ENCODE measurements at places on chromosomes 2 and 18.

DNA sequence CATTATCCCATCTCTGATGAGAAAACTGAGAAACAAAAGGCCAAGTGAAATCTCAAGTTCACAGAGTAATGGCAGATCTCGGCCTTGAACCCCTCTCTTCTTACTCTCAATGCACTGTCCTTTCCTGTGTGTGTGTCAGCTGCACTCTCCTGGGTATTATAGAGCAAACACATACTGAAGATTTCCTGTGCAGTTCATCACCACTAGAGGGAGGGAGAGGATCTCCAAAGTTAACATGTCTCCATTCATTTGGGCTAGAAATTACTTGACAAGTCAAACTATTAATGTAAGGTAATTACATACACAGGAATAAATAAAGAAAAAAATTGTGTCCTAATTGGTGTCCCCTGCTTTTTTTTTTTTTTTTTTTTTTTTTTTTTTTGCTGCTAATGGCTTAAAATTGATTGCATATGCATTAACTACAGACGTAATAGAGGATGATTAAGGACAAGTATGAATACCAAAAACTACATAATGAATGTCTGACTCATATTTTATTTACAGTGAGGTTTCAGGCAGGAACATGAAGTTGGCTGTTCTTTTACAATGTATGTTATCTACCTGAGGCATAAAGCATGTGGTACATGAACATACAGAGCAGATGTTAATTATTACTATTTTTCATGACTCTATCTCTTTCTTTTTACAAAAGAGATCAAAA is 269.2 kb downstream of the NYAP2 start:
- DNase-seq: peak; percentile 12

DNA sequence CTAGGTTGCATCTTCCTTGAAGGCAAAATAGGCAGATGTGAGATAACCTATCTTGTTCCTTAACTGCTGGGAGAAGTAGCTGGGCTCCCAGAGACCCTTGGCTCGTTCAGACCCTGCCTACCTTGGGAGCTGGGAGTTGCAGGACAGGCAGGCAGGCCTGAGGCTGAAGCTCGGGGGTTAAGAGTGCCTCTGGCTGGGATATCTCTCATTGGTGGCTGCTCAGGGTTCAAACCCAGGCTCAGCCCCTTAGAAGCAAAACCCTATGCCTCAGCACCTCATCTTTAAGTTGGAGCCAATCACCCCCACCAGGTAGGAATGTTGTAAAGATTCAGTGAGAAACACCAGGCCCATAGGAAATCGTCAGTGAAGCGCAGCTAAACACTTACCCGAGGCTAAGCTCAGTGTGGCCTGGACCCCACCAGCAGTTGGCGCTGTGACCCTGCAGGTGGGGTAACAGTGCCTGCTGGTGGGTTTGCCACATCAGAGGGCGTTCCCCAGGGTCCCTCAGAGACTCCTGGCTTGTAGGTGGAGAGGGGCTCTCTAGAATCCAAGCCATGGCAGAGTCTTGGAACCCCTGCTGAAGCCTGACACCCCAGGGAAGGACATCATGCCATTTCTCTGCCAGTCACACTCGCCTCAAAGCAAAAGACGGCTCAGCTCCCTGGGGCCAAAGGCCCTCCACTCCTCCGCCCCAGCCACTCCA is 54.6 kb upstream of the GPR17 start:
- peak; percentile 82 for DNase-seq

GRCh38 chr18:11862468-11863137 is 11.4 kb downstream of the CHMP1B start:
- no peak for DNase-seq

- DNase-seq: no peak
Observed at GRCh38 chr18:41499345-41499744, 455.7 kb upstream of the PIK3C3 start.

GRCh38 chr18:60007661-60008060 is 107.9 kb downstream of the PMAIP1 start:
- DNase-seq: no peak

DNA sequence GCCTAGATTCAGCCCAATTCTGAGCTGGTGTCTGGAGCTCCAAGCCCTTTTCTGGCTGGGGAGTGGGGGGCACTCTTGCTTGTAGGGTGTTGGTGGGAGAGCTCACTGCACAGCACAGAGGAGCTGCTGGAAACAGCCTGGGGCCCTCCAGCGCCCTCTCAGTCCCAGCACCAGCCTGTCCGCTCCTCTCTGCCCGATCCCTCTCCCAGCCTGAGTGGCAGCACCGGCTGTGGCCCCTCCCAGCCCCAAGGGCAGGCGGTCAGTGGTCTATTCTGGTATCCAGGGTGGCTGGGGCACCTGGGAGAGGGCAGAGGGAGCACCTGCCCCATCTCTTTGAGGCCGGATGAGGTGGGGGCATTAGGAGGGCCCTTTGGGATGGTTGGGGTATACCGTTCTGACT is 13.2 kb upstream of the DES start:
- no peak for DNase-seq

GRCh38 chr2:40746191-40746590 is 294.3 kb upstream of the SLC8A1 start:
- DNase-seq: no peak
